ENCODE measurements at places on chromosomes 2 and 18.

GRCh38 chr2:120672526-120673204 is 63.0 kb upstream of the GLI2 start:
- no peak for DNase-seq

DNA sequence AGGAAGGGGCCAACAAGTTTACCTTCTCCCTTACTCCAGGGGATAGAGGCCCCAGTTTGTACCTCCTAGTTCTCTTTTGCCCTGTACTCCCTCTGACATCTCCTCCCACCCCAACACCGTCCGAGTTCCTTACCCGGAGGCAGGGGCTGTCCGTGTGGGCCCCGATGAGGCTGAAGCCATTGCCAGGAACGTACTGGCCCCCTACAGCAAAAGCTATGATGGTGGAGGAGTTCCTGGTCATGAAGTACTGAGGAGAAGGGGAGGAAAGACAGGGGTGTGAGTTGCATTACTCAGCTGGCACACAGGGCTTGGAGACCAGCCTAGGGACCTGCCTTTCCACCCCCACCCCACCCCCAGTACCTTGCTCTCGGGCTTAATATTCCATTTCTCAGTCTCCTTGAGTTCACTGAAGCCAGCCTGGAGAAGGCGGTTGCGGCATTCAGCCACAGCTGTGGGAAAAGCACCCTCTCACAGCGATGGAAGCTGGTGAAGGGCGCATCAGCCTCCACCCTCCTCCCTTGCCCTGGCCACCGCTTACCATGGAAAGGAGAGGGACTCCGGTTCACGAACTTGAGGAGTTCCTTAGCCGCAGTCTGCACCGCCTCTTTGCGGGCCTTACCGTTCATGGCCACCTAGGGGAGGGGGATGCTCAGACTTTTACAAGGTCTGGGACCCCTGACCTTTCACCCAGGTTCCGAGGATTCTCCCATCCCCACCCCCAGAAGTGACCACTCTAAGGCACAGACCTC is 1.0 kb downstream of the DNPEP start:
- no peak for DNase-seq

DNA sequence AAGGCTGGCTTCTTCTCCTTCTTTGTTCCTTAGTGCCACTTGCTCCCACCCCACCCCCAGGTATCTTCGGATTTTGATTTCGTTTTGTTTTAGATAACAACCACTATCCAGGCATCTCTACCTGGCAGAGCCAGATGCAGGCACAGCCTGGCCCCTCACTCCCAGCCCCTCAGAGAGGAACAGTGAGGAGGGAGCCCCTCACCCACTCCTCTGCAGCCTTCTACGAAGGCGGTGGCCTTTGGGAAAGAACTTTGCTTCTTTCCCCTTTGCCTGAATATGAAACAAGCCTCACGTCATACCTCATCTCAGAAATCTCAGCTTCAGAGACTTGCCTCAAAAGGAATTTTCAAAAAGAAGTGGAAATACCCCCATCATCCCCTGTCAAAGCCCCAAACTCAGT is 6.3 kb upstream of the CYP26B1 start:
- no peak for DNase-seq

DNA sequence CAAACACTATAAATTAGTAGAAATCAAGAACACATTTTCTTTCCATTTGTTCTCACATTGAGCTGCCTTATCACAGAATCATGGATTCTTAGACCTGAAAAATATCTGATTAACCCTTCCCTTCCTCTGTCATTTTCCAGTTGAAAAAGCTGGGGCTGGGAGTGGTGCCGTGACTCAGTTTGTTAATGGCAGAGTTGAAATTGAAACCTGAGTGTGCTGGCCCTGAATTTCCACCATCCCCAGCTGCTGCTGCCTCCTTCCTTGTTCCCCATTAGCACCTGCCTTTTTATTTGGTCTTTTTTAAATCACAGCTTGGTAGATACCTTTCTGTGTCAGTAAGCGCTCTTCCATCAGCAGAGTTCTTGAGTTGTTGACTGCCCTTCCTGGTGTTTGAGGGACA is 10.6 kb downstream of the FARP2 start:
- DNase-seq: no peak

DNA sequence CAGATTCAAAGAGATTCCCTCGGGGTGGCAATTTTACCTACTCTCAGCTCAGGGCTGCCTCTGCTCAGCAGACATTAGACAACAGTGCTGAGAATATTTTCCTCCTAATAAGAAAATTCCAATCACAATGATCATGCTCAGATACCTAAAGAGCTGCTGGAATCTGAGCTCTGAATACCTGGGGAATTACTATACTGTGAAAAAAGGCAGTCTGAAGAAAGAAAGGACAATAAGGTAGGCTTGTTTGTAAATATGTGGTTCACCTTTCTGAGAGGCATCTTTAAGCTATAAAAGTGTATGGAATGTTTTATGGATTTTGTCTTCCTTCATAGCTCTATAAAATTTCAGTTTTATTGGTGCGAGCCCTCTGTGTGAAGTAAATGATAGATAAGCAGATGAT is 34.2 kb upstream of the FAM98A start:
- DNase-seq: no peak

GRCh38 chr2:216366777-216367471 is 5.4 kb downstream of the MARCHF4 start:
- DNase-seq: no peak

GRCh38 chr18:9997711-9998110 is 83.9 kb downstream of the VAPA start:
- DNase-seq: no peak

DNA sequence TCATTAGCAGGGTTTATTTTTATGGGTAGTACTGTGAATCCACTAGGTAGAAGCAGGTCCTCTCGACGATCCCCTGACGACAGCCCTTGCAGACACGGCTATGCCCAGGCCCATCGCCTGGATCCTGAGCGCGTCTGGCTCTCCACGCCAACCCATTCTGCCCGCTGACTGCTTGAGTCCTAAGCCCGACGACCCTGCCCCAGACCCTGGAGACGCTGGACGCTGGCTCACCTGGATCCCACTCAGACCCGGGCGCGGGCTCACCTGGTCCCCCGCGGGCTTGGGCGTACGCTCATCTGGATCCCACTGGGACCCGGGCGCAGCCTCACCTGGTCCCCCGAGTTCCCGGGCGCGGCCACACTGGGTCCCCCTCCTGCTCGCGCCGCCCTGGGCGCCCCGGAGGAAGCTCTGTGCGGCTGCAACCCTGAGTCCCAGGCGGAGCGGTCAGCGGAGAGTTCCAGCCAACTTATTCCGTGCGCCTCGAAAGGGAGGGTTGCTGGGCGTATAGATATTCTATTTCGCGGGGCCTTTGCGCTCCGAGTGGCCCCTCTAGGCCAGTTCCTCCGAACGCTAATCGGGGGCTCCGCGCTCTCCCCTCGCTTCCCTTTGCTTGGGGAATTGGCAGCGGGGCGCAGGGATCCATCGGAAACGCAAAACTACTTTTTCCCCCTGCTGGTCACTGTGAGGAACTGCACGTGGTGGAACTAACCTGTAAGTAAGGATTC is 22.4 kb upstream of the RMP24 start:
- DNase-seq: peak; percentile 49

- no peak for DNase-seq
Measured at GRCh38 chr2:26526589-26526988, 48.7 kb upstream of the OTOF start.

- no peak for DNase-seq
Measured at GRCh38 chr2:140451324-140451723, 1671.1 kb upstream of the NXPH2 start.

GRCh38 chr2:161166538-161167409 is 6.5 kb downstream of the TANK start:
- no peak for DNase-seq

GRCh38 chr2:42567806-42568400 is 529 bp upstream of the MTA3 start:
- no peak for DNase-seq

GRCh38 chr2:163173591-163173990 is 335.0 kb upstream of the KCNH7 start:
- DNase-seq: no peak

Data from hepatic stellate cell (primary cell).